ENCODE measurements at places on chromosomes 4 and X.

DNA sequence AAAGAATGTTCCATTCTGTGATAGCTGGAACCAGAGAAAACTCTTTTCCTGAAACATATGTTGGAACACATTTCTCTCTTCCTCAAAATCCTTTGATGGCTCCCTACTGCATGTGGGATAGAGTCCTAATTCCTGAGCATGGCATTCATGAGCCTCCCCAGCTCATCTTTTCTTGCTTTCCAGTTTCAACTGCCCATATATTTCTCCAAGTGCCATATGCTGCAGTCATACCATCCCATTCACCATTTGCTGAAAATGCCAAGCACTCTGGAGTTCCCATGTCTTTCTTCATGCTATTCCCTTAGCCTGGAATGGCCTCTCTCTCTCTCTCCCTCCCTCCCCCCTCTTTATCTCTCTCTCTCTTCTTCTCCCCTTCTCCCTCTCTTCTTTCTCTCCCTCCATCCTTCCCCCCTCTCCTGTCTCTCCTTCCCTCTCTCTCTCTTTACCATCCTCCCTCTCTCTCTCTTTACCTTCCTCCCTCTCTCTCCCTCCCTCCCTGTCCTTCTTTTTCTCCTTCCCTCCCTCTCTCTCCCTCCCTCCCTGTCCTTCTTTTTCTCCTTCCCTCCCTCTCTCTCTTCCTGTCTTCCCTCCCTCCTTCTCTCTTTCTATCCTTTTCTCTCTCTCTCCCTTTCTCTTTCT lies 134.1 kb upstream of the GPC4 start:
- DNase-seq: no peak

DNA sequence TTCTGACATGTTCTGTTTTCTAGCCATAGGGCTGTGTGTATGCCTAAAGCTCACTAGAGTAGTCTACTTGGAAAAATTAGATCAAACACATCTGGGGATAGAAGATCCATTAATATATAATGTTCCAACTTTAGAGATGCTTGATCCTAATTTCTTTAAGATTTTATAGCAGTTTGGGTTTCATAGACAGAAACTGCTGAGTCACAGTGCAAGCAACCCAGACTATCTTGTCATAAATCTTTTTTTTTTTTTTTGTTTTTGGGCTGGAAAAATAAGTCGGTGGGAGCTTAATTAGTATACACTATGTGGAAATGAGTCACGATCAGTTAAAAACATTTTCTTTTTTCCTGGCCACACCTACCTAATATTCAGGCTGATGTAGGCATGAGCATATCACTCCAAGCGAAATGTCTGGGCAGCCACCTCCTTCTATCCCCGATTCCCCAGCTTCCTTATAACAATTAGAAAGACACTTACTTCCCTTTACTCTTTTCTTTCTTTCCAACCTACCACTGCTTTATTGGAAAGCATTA lies 58.2 kb upstream of the CASK start:
- no peak for DNase-seq

- no peak for DNase-seq
Measured at GRCh38 chr4:7327341-7327885, 107.3 kb downstream of the PSAPL1 start.

DNA sequence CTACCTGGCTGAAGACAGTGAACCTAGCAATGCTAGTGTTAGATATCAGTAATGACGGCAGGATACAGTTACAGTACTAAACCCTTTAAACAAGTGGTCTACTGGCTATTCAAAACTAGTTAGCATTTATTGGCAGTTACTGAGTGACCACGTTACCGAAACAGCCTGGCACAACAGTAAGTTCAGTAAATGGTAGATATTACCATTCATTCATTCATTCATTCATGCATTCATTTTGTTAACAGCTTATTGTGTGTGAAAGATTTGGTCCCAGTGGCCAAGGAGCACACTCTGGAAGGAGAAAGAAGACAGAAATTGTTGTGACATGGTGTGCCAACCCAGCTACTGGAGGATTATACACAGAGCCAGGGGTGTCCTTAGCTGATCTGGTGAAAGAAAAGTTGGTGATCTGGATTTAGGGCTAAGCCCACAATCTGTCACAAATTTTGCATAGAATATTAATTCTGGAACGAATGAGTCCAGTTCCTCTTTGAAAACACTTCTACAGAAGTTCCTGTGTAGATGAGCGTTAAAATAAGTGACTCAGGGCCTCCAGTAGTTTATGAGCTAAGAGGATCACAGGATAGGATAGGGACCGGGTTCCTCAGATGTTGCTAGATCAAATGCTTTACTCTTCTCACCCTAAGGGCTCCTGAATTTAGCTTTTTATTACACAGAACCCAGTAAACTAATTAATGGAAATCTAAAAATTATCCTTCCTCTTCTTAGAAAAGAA lies 179.1 kb downstream of the CBR4 start:
- DNase-seq: no peak

DNA sequence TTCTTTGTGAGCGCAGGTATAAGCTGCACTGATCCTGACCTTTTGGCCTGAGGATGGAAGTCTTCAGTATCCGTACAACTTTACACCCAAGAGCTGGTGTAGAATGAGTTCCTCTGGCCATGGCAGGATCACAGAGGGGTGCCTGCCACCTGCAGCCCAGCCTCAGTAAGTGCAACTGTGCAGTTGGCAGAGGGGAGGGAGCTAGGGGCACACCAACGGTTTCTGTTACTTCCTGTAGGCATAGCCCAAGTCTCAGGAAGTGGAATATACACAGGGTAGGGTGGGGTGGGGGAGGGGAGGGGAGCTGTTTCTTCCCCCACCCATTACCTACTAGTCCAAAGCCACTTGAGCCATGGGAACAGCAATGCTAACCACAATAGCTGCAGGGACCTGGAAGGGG lies 85.4 kb upstream of the GBA3 start:
- peak; percentile 20 for DNase-seq

DNA sequence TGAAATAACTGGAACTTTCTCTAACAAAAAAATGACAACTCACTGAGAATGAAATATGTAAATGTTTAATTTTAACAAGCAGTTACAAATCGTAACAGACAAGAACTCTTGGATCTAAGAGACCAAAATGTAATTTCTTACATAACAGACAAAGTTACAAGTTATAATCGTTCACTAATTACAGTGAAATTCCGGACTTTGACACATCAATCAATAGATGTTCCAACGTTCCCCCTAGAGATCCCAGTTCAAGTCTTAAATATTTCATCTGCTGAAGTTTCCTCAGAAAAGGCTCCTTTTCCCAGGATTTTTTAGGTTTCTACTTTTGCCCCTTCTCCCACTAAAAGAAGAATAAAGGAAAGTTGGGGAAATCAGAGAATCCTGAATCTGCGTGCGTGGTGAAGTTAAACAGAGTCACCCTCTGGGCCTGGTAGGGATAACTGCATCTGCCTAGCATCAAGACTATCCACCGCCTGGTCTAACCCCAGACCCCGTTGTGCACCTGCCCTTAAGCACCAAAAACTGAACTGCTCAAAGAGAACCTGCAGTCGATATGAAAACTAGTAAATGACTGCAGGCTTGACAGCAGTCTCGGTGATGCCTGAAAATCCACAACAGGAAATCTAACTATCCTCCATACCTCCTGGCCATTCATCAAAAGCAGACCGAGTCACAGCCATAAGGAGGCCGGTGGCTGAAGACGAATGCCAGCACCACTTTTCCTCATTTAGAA lies 2.3 kb downstream of the IRF2 start:
- DNase-seq: peak; percentile 25

- DNase-seq: no peak
Measured at GRCh38 chrX:13598877-13599276, 29.5 kb downstream of the EGFL6 start.

GRCh38 chr4:2843941-2844584 lies 419 bp downstream of the ADD1 start:
- no peak for DNase-seq

Data from posterior cingulate gyrus (tissue), 11 donors.